AG10803 (cell line): ENCODE measurements at places on chromosomes 2 and 18.

GRCh38 chr2:144328938-144329337 is 191.0 kb downstream of the ZEB2 start:
- DNase-seq = no peak

DNA sequence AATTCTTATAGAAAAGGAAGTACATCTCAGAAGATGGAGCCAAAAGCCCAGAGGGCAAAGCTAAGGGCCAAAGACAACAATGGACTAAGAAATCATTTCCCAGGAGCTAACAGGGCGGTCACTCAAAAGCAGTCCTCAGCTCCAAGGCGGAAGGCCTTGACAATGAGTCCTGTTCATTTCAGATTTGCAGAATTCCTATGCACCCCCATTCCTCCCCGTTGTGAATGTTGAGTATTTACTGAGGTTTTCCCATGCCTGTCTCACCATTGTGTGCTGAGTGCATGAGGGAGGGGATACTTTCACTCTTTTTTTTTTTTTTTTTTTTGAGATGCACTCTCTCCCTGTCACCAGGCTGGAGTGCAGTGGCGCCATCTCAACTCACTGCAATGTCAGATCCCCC is 18.8 kb upstream of the DTNB start:
- no peak for DNase-seq

DNA sequence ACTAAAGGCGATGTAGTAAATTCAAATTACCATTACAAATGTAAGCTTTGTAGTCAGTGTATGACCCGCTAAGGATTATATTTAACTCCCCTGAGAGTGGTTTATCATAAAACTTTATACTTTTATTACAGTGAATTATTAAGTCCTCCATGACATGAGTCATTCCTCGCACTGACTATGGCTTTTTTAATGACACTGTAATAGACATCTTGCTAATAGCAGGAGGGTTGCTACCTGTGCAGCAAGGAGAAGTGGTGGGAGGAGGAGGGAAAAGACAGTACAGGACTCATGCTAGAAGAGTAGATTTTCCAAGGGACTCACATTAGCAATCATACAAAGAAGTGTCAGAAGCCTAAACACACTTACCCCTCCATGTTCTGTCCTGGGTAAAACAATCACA is 556.1 kb downstream of the BCL11A start:
- no peak for DNase-seq

- no peak for DNase-seq
Observed at GRCh38 chr2:42042631-42043355, 5.0 kb upstream of the PKDCC start.

DNA sequence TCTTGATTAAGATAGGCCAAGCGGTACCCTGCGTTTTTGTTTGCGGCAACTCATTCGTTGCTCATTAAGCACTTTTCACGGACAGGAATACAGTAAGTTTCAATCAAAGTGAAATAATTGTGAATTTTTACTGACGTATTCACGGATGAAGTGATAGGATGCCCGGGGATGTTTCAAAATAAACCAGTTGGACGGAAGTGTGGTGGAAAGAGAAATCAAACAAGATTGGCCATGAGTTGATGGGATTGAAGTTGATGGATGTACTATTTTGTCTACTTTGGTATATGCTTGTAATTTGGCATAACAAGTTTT is 481 bp downstream of the TMEM177 start:
- DNase-seq = no peak

- peak; percentile 42 for DNase-seq
Observed at GRCh38 chr2:174399171-174399570, 3.6 kb downstream of the SCRN3 start.

DNA sequence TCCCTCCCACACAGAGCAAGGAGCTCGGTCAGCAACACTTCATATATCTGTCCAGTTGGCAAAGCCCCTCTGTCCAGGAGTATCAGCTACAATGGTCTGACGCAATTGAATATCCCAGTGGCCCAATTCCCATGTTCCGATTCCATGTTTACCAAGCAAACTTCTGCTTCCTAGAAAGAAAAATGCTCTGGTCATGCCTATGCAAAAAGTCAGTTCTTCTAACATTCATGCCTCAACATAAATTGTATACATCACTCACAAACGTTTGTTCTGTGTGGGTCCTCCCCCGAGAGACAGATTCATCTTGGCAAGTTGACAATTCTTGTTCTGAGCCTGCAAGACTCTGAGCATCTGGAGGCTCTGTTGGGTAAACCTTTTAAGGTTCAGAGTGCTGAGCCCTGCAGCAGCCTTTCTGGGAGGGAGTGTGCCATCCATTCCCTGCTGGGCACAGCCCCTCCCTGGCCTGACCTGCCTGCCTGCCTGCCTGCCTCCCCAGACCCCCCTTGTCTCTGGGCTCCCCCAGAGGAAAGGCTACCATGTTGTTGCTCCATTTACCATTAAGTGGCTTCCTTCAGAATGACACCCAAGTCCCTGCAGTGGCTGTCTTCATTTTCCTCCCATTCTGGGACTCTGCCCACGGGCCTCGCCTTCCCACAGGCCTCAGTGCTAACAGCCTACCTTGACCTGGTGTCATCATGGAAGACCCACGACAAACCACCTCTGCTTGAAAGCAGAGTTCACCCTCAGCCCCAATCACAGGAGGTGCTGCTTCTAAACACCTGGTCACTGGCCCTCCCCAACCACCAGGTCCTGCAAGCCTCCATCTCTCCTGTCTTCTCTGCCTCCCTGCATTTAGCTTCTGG is 37.6 kb upstream of the TAF1B start:
- DNase-seq = peak; percentile 35

DNA sequence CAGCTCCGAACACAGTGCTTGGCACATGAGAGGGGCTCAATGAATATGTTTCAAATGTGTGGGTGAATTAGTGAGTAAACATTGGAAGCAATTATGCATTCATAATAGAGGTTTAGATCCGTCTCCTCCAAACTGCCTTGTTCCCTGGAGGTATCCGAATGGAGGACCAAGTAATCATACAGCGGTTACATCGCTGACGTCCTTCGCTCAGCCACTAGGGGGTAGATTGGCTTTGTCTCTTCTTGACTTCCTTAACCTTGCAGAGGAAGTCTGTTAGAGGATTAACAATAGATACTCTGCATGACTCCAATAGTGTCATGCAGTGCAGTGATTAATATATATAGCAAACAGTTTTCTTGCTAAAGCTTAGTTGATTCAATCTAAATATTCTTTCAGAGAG is 517.0 kb downstream of the PTPRM start:
- DNase-seq = peak; percentile 31

GRCh38 chr2:227819398-227819697 is 5.7 kb downstream of the CCL20 start:
- DNase-seq = no peak

DNA sequence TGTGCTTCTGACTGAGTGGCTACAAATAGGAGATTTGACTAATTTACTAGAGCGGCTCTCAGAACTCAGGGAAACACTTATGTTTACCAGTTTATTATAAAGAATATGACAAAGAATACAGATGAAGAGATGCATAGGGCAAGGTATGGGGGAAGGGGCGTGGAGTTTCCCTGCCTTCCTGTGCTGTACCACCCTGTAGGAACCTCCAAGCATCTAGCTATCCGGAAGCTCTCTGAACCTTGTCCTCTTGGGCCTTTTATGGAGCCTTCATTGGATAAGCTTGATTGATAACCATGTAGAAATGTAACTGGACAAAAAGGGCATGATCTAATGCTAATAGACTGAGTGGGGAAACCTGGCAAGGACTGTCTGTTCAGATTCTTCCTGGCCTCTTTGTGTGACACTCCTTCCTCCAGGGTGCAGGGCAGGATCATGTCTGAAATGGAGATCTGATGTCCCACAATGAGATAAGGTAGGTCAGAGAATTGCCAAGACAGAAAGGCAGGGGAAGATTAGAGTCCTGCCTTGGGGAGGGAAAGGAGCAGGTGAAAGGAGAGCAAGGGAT is 101.8 kb upstream of the NPAS2 start:
- DNase-seq = no peak

DNA sequence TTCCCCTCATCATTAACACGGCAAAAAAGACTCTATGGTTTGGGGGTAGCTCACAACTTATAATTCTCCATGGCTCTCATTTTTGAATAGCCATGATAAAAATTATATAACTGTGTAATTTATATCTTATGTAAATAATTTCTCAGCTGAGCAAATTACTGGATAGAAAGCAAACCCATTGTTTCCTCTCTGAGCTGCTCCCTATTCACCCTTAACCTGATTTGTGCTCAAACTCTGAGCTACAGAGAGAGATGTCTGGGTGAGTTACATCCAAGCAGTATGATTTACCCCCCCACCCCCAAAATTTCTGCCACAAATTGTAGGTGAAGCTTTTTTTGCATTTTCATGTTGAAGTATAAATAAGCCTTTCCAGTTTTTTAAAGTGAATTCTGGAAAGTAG is 123.7 kb downstream of the TFCP2L1 start:
- DNase-seq = no peak

GRCh38 chr2:127083819-127084503 is 23.0 kb downstream of the BIN1 start:
- DNase-seq = peak; percentile 99

- DNase-seq = no peak
Observed at GRCh38 chr2:62200291-62200841, 4.5 kb downstream of the B3GNT2 start.

- DNase-seq = peak; percentile 44
Observed at GRCh38 chr18:49645841-49646351, 84.0 kb downstream of the LIPG start.

- DNase-seq = no peak
Observed at GRCh38 chr2:43941966-43942365, 53.8 kb downstream of the LRPPRC start.

GRCh38 chr18:26621161-26622026 is 73.0 kb upstream of the KCTD1 start:
- no peak for DNase-seq

GRCh38 chr2:100011272-100011731 is 131.1 kb downstream of the AFF3 start:
- peak; percentile 94 for DNase-seq

GRCh38 chr2:60596411-60596810 is 43.0 kb upstream of the BCL11A start:
- DNase-seq = no peak

DNA sequence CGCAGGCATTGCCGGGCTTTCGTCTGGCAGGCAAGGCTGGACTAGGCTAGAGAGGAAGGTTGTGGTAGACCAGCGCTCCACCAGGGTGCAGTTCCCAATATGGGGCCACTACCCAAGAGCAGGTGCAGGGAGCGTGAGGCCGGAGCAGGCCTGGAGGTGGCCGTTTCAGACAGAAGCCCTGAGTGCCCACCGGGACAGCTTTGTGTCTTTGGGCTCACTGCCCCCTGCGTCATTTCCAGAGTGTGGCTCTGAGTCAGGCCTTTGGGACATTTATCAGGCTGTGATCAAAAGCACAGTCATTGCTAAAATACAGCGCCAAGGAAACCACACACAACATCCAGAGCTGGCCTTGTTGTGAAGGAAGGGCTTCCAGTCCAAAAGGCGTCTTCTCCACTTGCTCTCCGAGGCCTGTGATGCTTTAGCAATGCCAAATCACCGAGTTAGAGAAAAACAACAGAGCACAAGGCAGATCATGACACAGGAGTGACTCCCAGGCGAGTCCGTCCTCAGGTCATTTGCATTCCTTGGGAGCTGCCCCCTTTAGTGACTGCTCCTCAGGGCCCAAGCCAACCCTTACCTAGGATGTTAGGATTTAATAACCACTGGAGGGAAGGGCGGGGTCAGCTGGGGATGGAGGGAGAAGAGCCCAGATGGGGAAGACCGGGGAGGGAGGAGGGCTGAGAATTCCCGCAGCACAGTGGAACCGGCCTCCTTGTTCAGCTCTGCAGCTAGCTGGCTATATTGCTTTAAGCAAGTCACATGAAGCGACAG is 42.3 kb downstream of the RFX8 start:
- DNase-seq = peak; percentile 57

DNA sequence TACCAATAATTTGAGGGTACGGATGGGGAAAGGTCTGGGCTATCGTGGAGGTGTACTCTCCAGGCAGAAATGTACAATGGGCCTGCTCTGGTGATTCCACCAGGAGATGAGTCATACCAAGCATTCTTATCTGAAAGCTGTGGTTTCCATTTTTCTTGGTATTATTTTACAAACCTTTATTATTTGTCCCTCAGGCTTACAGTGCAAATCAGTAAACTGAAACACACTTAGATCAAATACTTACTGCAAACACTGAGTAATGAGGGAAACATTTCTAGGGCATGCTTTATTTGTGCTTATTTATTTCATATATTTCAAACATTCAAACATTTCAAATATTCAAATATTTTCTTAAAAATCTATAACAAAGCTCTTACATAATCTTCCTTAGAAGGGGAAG is 319.8 kb downstream of the RND3 start:
- DNase-seq = peak; percentile 57

DNA sequence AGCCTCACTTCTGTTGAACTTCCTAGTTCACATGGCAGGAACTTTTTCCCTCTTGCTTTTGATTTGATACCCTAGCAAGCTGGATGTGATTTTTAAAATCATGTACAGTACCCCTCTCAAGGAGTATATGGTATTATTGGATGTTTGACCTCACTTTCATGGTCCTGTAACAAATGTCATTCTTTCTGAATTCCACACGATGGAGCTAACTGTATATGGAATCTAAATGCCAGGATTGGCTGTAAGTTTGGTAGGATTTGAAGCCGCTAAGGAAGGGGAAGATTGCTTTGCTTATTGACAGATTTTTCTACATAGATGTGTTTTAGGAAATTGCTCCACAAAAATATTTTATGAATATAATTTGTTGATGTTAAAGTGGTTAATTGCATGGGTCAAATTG is 18.3 kb downstream of the MAIP1 start:
- peak; percentile 74 for DNase-seq

- DNase-seq = no peak
Observed at GRCh38 chr2:30730736-30731647, 76.3 kb downstream of the CAPN13 start.

DNA sequence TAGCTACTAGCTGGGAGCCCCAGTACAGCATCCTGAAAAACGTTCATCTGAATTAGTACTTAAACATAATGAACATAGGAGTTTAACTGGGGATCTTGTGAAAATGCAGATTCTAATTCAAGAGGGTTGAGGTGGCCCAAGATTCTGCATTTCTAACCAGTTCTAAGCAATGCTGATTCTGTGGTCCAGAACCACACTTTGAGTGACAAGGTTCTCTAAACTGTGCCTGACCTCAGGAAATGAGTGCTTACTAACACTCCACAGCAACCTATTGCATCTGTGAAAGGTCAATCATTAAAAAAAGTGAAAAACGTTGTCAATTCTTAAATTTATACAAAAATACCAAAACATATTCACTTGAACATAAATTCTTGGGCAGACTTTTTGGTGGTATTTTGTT is 157.1 kb upstream of the ZFP36L2 start:
- no peak for DNase-seq

- no peak for DNase-seq
Observed at GRCh38 chr18:14767474-14767873, 19.5 kb downstream of the ANKRD30B start.

DNA sequence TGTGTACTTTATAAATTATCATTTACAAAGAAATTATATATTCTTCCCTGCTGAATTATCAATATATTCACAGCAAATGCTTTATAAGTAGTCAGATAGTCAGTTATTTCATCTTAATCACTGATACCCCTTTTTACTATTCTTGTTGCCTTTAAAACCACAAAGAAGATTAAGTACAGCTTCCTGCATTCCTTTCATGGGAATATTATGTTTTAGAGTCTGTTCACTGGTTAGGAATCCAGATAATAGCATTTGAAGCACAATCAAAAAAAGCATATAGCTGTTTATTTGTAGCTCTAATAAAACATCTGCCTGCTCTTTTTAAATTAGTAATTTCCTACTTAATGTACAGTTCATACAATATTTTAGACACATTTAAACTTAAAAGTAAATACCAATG is 508.9 kb downstream of the FBXO15 start:
- DNase-seq = peak; percentile 44
